Testis (tissue), 5 donors: ENCODE measurements at places on chromosomes 1 and 21. TPM values are rescaled to one million over a fixed set of nuclear protein-coding genes. Genes with fewer than 3 reads are reported as not detected.

DNA sequence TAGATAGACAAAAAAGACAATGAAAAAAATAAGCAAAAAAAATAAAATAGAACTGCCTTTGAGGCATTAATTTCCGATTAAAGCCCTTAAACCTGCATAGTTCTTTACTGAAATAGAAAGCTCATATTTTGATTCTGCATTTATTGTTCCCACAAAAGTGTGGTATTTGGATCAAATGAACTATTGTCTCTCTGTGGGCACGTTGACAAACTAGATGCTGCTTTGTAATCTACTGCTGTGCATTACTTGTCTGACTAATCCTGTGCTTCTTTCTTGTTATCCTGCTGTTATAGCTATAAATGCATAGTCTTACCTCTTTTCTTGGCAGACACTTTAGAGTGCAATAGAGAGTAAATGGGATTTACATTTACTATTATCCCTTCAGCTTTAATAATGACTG, 31.4 kb upstream of the SLC35D1 start:
- H3K4me1 ChIP-seq = no peaks in the 10 kb centered on the region
- no peak for DNase-seq
- H3K4me3 ChIP-seq = no peak overlapping the region
- H3K27ac ChIP-seq = no peak overlapping the region
- no peaks in the 10 kb centered on the region for H3K36me3 ChIP-seq

GRCh38 chr1:192133350-192133926, 24.8 kb upstream of the RGS18 start:
- H3K27me3 ChIP-seq = no peaks in the 10 kb centered on the region
- H3K4me3 ChIP-seq = no peak overlapping the region
- DNase-seq = no peak

- H3K4me3 ChIP-seq = no peak overlapping the region
- H3K36me3 ChIP-seq = no peaks in the 10 kb centered on the region
Measured at GRCh38 chr1:185263292-185263691, 53.8 kb downstream of the IVNS1ABP start.

DNA sequence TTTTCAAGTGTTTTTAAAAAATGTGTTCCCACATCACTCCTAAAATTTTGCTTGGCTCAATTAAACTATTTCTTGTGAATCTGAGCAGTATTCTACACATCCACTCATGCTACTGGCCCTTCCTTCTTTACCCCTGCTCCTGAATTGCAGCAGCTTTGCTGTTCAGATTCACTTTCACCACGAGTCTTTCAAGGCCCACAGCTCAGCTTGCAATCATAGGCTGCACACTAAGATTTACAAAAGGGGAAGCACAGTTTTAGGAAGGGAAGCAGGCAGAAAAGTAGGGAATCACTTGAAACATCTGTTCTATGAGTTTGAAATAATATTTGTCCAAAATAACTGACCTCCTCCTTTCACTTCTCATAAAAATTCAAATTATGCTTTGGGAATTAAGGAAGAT, 70.9 kb upstream of the EDEM3 start:
- no peak overlapping the region for H3K4me3 ChIP-seq
- no peaks in the 10 kb centered on the region for H3K4me1 ChIP-seq
- H3K27ac ChIP-seq = no peak overlapping the region

ZMYND12 gene
- total RNA-seq = 31.3 TPM

ATG4C gene
- 10.2 TPM for total RNA-seq

GRCh38 chr1:148383966-148384365, 99.1 kb downstream of the PPIAL4G start:
- no peaks in the 10 kb centered on the region for H3K27me3 ChIP-seq
- peaks cover 5% of the 10 kb centered on the region for H3K4me1 ChIP-seq
- no peak for DNase-seq
- no peaks in the 10 kb centered on the region for H3K36me3 ChIP-seq
- no peak overlapping the region for H3K4me3 ChIP-seq

PPFIA4 gene
- 27.2 TPM for total RNA-seq

PWP2 gene
- total RNA-seq = 7.8 TPM

DNA sequence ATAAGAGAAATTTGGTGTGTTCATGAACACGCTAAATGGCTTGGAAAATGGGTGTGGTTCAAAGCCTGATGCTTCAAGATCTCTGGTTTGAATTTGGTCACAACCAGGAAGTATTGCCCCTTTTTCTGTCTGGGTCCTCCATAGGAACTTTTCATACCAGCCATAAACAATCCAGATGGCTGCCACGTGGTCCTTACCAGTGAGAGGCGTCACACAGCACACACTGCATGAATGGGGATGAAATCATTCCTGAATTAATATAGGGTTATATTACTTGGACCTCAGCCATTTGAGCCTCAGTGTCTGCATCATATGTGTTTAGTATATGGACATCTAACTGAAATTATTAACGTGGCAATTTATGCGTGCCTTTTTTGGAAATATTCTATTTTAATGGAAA, 64.0 kb downstream of the PRRX1 start:
- DNase-seq = no peak
- no peaks in the 10 kb centered on the region for H3K27me3 ChIP-seq
- no peaks in the 10 kb centered on the region for H3K36me3 ChIP-seq

DNA sequence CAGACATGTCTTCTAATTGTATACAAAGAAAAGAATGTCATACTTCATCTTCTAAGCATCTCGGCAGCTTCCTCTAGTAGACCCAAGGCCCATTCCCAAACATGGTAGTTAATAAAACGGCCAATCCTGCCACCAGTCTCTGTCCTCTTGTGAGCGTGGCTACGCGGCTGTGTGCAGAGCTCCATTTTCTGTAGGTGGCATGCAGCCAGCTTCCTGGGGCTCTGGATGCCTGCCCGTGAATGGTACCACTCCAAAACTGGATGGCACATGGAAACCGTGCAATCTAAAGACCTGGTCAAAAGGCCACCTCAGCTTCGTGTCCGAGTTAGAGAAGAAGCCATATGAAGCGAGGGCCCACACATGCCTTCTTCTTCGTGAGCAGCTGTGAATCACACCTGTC, 110.7 kb downstream of the SIPA1L2 start:
- DNase-seq = no peak
- no peaks in the 10 kb centered on the region for H3K36me3 ChIP-seq
- H3K27ac ChIP-seq = no peak overlapping the region
- no peaks in the 10 kb centered on the region for H3K4me1 ChIP-seq
- H3K27me3 ChIP-seq = no peaks in the 10 kb centered on the region

DNA sequence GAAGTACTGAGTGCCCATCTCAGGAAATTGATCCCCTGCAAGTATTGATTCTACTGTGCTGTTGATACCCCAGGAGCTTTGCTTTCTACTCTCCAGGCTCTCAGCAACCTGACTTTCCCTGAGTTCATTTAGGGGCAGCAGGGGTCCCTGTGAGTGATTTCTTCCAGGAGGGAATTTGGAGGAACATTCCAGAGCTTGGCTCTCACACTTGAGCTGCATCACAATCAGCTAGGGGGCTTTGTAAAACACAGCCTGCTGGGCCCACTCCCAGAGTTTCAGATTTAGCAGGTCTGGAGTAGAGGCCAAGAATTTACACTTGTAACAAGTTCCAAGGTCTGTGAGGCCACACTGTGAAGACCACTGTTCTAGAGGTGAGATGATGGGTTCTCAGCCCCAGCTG, 16.1 kb upstream of the ACTL8 start:
- H3K36me3 ChIP-seq = no peaks in the 10 kb centered on the region
- no peak for DNase-seq
- peaks cover 8% of the 10 kb centered on the region for H3K4me1 ChIP-seq
- no peak overlapping the region for H3K4me3 ChIP-seq

DNA sequence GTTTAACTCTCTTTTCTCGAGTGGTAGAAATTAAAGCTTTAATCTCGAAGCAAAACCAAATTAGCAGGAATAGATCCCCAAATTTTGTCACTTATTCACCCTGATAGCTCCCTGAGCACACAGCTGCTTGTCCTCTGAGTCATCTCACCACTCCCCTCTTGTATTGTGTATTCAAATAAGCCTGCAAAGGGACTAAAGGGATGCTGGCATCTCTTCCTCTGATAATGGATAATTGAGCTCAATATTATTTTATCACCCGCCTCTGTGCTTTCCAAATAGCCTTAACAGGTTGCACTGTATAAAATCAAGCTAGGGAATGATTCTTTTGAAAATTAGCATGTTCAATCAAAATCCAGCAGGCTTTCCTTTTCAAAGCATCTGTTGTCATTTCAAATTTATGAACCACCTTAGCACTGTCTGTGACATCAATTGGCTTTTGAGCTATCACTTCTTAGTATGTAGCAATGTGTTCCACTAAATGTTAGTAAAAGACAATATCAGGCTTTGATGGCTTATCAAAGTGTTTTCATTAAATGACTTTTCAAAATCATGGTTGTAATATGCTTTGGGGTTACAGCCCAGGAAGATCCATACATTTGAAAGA, 561.6 kb downstream of the PLA2G4A start:
- H3K27me3 ChIP-seq = no peaks in the 10 kb centered on the region
- no peaks in the 10 kb centered on the region for H3K4me1 ChIP-seq
- no peaks in the 10 kb centered on the region for H3K36me3 ChIP-seq

GRCh38 chr1:42176902-42177519, 12.5 kb upstream of the GUCA2A start:
- no peaks in the 10 kb centered on the region for H3K27me3 ChIP-seq
- peaks cover 32% of the 10 kb centered on the region for H3K4me1 ChIP-seq
- peak overlapping the region; percentile 25 for H3K27ac ChIP-seq
- DNase-seq = peak; percentile 56

DNA sequence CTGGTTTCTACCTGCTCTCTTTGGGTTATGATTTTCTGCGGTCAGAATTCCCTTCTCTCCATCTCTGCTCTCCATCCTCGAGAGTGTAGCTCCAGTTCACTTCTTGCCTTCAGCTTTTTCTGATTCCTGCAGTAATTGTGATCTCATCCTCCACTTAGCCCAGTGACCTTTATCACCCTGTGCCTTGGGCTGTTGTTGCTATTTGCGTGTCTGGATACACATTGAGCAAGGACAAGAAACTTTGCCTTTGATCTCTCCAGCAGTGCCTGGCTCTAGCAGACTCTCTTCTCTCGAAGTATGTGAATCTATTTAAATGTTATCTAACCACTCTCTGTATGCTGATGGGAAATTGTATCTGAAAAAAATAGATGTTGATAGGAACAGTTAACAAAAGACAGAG, 76.4 kb upstream of the MARK1 start:
- H3K4me1 ChIP-seq = peaks cover 9% of the 10 kb centered on the region
- H3K4me3 ChIP-seq = no peak overlapping the region
- DNase-seq = peak; percentile 34
- H3K27ac ChIP-seq = no peak overlapping the region

DNA sequence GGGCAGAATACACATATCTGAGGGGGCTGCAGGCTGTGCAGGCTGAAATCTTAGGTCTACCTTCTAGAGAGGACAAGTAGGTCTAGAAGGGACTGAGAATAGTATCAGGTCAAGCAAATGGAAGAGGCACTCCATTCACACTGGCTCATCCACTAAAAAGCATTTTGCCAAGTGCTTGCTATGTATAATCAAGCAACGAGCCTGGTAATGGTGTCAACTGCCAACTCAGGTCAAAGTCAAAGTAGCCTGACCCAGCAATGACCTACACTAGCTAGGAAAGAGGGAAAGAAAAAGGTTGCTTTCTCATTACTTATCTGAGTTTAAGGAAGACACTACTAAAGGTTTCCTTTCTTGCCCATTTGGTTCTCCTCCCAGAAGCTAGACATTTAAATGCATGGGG, 10.8 kb downstream of the KCND3 start:
- no peaks in the 10 kb centered on the region for H3K27me3 ChIP-seq
- DNase-seq = no peak
- no peak overlapping the region for H3K27ac ChIP-seq
- H3K4me3 ChIP-seq = no peak overlapping the region
- no peaks in the 10 kb centered on the region for H3K4me1 ChIP-seq

GPR161 gene
- total RNA-seq = 6.1 TPM

DNA sequence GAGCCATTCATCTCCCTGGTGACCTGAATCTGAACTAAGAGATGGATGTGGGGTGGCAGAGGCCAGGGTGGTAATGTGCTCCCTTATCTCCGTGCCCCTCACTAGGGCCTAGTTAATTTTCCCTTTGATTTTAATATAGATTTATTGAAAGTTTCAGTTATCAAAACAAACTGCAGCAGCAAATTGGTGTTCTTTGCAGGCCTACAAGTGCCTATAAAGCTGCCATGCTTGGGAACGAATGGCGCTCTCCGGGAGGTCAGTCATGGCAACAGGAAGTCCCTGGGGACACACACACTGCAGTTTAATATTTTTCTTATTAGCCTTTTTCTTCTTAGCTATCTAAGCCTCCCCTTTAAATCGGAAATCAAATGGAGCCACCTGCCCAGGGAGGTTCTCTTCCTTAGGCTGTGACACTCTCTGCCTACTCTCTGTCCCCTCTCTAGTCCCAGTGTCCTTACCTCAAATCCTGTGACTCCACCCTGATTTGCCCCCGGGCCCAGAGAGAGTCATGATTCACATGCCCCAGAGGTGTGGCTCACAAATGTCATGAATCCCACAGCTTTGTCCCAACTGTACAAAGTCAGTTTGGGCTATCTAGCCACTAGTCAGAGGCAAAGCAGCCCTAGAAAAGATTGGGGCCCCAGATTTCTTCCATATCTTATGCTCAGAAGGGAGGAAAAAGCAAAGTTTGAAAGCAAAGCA, 4.3 kb upstream of the ERI3 start:
- H3K27me3 ChIP-seq = no peaks in the 10 kb centered on the region
- no peaks in the 10 kb centered on the region for H3K4me1 ChIP-seq
- H3K27ac ChIP-seq = no peak overlapping the region
- no peaks in the 10 kb centered on the region for H3K36me3 ChIP-seq
- no peak for DNase-seq

YY1AP1 gene
- 219 TPM for total RNA-seq

- no peaks in the 10 kb centered on the region for H3K4me1 ChIP-seq
- no peaks in the 10 kb centered on the region for H3K27me3 ChIP-seq
- DNase-seq = no peak
- H3K27ac ChIP-seq = no peak overlapping the region
Measured at GRCh38 chr1:113860891-113861290, 10.6 kb downstream of the PTPN22 start.

GRCh38 chr1:9265968-9266367, 26.7 kb upstream of the SPSB1 start:
- DNase-seq = no peak
- peaks cover 5% of the 10 kb centered on the region for H3K4me1 ChIP-seq
- H3K4me3 ChIP-seq = no peak overlapping the region
- no peaks in the 10 kb centered on the region for H3K36me3 ChIP-seq
- no peak overlapping the region for H3K27ac ChIP-seq
- H3K27me3 ChIP-seq = no peaks in the 10 kb centered on the region

PTPRC gene
- 9.7 TPM for total RNA-seq

GPR37L1 gene
- total RNA-seq = 0.56 TPM

DLGAP3 gene
- total RNA-seq = 19.8 TPM

VHLL gene
- 1.8 TPM for total RNA-seq

SLC35D1 gene
- 17.2 TPM for total RNA-seq

LENEP gene
- 1.1 TPM for total RNA-seq
